ENCODE measurements at places on chromosomes 2 and 18.
A peak's percentile ranks its signal among the peaks of the same experiment; 100 is the strongest.

DNA sequence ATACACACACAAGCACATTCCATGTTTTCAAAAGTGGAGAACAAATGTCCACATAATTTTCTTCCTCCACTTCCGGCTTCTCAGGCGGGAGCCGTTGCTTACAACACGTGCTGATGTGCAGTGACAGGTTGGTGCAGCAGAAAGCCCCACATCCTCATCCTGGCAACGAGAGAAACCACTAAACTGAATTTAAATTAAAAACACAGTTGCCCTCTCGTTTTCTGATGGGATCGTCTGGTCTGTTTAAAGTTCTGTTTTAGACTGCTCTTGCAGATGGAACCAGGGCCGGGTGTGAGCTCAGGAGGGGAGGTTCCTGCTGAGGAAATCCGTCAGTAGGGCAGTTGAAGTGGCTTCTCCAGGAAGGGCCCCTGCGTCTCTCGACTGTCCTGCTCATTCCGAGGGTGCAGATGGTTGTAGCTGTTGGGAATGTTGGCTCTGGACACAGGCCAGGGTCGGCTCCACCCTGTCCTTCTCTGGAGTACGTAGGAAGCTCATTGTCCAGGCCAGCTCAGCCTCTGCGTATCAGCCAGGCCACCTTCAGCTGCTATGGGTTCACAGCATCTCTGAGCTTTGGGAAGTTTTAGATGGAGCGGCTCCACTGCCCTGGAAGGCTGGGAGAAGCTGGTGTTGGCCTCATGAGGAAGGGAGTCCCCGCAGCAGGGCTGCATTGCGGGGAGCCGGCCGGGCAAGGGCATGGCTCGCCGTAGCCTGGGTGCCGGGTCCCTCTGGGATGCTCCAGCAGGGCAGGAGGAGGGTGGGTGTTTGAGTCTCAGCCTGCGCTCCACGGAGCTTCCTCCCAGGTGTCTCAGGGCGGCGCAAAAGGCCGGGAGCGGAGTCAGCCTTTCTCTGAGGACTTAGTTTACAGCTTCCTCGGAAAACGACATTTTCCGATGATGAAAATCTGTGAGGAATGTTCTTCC, 58.3 kb downstream of the NFATC1 start:
- no peak for DNase-seq

DNA sequence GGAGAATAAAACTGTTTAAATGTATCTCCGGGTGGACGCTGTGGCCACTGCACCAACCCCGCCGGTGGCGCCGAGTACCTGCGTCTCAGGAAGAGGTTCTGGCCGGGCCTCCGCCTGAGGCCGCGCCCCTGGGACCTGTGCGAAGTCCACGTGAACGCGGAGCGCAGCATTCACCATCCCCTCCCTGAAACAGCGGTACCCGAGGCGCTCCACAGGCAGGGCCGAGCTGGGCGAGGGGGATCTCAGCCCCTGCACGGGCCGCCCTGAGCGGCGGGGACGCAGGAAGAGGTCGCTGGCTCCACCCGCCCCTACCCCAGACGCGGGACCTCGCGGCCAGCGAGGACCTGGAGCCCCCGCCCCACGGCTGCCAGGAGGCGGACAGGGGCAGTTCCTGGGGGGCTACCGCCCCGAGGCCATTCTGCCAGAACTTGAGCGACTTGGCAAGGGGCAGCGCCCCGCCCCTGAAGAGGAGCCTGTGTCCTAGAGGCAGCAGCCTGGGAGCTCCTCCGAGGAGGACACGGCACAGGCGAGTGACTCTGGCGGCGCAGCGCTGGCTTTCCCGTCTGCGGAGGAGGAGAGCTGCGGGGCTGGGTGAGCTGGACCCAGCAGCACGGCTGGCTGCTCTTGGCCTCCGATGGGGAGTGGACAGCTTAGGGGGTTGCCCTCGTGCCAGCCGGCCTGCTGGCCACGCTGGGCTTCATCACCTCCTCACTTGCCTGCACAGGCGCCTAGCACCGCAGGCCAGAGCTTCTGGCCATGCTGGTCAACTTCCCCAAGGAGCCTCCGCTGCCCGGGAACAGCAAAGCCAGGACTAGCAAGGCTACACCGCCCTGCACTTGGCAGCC, 9.7 kb upstream of the TEKT4 start:
- DNase-seq: peak; percentile 14

DNA sequence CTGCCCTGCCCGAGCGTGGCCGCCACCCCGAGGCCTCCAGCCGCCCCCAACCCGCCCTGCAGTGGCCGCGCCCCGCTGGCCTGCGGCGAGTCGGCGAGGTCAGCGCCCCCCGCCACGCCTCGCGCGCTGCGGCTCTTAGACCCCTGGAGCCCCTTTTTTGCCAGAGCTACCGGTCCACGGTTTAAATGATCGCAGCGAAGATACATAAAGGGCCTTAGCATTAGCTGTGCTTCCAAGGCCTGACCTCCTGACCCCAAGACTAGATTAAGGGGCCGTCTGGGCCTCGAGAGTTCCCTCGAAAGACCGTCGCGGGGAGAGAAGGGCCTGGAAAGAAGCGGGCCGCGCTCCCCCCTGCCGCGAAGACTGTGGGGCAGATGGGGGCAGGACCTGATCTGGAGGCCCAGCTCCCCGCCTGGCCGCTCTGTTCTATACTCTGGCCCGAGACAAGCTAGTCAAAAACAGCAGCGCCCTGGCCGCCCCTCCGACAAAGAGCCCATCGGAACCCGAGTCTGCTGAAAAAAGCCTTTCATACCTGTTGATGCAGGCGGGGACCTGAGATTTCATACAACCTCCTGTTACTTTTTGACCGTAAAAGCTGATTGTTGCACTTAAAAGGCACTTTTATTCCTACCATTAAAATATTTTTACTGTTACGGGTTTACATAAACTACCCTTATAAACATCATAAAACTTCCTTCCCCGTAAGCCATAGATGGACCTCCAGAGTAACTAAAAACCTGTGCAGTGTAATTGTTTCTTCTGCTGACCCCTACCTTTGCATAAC, 68.7 kb upstream of the PSMD14 start:
- peak; percentile 88 for DNase-seq

DNA sequence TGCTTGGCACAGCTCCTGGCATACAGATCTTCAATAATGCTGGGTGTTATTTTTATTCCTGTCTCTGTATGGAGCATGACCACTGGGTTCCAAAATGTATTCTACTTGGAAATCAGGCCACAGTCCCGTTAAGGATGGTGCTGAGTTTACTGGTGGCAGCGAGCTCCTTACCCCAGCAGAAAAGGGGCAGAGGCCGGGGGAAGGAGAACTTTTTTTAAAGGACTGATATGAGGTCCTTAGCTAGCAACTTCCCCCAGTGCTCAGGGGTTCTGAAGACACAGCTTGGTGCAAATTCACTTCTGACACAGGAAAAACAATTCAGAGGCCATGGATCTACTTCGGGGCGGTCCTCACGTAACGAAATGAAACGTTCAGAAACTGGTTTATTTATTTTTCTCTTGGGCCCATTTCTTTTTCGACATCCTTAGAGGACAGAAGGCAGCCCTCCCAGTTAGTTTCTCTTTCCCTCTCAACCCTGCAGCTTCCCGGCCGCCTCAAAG, 872 bp downstream of the RDH14 start:
- DNase-seq: no peak

DNA sequence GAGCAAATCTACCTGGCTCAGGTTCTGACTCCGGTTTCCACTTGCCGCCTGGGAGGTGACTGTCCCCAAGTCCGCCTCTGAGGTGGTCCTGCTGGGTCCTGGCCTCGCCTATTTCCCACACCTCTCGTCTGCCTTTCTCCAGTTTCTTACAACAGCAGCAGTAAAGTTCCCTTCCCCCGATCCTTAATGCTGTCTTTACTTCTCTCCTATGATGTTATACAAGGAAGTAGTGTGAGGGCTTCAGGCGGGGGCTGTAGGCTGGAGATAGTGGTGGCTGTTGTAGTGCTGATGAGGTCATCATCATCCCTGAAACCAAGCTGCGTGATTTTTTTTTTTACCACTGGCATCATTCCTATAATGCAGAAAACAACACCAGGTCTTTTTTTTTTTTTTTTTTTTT, 18.9 kb downstream of the TGIF1 start:
- DNase-seq: peak; percentile 31

DNA sequence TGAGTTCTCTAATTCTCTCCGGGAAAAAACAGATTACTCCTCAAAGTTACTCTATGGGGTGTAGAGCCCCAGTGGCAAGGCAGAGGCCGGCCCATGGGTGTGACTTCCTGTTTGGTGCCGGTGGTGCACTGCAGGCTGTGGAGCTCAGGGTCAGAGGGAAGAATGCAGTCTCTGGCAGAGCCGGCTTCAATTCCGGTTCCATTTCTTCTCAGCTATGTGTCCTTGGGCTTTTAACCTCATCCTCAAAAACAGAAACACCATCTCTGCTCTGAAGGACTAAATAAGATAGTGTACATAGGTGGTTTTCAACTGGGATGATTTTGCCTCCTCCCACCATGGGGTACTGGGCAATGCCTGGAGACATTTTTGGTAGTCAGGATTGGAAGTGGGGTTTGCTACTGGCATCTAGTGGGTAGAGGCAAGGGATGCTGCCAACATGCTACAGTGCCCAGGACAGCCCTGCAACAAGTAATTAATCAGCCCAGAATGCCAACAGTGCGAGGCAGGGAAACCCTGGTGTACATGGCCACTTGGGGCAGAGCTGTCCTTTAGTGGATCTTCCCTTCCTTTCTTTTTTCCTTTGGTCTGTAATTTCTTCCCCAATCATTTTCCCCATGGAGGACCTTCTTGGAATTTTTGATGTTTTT, 81.2 kb downstream of the INSIG2 start:
- DNase-seq: no peak

- peak; percentile 52 for DNase-seq
These were observed 206.1 kb downstream of the SMAD2 start for GRCh38 chr18:47724186-47724975.

DNA sequence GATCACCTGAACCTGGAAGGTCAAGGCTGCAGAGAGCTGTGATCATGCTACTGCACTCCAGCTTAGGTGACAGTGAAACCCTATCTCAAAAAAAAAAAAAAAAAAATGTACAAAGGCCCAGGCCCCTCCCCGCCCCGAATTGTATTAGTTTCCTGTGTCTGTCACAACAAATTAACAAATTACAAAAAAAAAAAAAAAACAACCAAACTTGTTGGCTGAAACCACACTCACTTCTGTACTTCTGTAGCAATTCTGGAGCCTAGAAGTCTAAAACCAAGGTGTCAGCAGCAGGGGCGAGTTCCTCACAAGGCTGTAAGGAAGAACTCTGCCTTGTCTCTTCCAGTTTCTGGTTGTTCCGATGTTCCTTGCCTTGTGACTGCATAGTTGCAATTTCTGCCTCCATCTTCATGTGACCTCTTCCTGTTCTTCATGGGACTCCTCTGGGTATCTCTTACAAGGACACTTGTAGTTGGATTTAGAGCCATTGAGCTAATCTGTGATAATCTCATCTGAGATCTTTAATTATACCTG, 100.8 kb upstream of the ZSWIM2 start:
- DNase-seq: no peak

DNA sequence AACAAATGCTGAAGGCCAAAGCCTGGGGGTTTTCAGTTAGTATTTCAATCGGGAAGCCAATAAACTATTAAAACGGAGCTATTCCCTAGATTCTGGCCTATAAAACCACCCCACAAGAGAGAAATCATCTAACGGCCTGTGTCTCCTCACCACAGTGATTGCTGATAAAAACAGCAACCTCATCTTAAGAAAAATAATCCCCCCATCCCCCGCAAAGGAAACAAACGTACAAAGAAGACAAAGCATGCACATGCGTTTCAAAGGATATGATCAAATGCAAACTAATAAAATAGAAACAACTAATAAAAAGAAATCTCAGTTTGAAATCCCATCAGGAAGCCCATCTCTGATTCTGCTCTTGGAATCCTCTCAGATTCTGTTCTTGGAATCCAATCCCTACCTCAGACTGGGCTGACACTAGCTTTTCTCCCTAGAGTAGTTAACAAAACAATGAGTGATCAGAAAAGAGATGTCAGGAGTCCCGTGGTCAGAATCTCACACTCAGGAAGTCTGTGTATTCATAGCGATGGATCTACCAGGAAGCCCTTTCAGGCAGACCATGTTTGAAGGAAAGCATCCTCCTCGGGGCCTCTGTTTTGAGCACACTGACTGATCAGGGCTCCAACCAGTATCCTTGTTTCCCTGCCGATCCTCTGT, 150.7 kb downstream of the THADA start:
- no peak for DNase-seq
